ENCODE measurements at places on chromosomes 5 and 9.
A peak's percentile ranks its signal among the peaks of the same experiment; 100 is the strongest.

DNA sequence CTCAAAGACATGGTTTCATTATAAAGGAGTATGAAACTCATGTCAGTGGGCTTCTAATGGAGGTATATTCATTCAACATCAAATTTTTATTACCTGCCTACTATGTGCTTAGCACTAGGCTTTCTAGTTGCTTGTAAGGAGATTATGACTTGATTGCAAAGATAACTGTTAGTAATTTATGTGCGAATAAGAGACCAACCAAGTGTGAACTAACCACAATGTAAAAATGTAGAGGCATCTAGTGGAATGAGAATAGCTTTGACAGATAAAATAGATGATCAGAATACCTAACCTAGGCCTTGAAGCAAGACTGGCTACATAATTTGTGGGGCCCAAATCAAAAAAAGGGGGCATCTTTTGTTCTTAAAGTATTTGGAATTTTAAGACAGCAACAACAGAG, 13.0 kb upstream of the PPP2R2B start:
- no peak for DNase-seq

GRCh38 chr5:123987956-123988355, 476.0 kb downstream of the CSNK1G3 start:
- DNase-seq, result no peak

GRCh38 chr5:137090721-137091120, 408.4 kb downstream of the SPOCK1 start:
- DNase-seq, result no peak

GRCh38 chr5:91381239-91381773, 1.8 kb downstream of the ARRDC3 start:
- no peak for DNase-seq

GRCh38 chr5:82164176-82164976, 113.8 kb downstream of the RPS23 start:
- peak; percentile 88 for DNase-seq

GRCh38 chr9:85202596-85202995, 533.1 kb downstream of the NTRK2 start:
- no peak for DNase-seq

- no peak for DNase-seq
Measured at GRCh38 chr5:78003919-78004318, 227.8 kb upstream of the TBCA start.

GRCh38 chr5:179124273-179124852, 64.2 kb downstream of the ZNF354C start:
- DNase-seq, result no peak

DNA sequence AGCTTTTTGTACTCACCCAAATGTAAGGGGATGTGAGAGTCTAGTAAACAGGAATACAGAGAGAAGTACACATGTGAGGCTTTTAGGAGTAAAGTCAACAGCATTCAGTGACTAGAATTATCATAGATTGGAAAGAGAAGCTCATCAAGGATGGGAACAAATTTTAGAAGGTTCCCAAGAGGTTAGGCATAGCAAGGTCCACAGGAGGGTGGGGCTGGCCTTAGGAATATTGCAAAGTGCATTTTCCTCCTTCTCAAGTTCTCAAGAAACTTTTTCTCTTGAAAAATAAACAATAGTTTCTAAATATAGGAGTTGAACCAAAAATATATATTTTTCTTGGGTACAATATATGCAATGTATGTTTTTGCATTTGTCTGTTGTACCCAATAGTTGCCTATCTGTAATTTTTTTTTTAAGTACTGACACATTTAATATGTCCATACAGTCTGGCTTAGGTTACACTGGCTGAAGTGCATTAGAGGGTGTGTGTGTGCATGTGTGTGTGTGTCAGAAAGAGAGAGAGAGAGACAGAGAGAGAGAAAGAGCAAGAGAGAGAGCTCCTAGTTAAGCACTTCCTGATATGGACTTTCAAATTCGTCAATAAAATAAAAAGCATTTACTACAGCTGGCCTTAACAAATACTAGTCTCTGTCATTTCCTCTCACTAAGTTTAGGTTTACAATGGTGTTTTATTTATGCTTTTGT, 62.2 kb downstream of the SNX18 start:
- no peak for DNase-seq

DNA sequence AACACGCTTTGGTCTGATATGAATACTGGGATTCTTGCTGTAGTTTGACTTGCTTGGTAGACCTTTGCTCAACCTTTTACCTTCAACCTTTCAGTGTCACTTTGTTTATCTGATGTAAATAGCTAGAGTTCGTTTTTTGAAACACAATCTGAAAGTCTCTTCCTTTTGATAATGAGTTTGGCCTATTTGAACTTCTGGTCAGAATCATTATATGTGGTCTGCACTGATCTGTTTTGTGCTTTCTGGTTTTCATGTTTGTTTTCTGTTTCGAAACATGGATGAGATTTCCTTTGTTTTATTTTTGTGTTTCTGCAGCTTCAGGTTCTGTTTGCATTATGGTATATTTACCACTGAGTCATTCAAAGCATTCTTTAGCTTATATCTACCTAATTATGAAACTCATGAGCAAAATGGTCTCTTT, 217.5 kb downstream of the GABBR2 start:
- no peak for DNase-seq

GRCh38 chr5:93192683-93193082, 388.3 kb downstream of the NR2F1-AS1 start:
- DNase-seq, result no peak

- no peak for DNase-seq
Measured at GRCh38 chr5:163696579-163696887, 191.1 kb downstream of the MAT2B start.

GRCh38 chr5:73376618-73377170, 71.9 kb downstream of the FOXD1 start:
- DNase-seq, result peak; percentile 28

GRCh38 chr9:117552811-117553210, 138.0 kb upstream of the ASTN2 start:
- DNase-seq, result no peak

DNA sequence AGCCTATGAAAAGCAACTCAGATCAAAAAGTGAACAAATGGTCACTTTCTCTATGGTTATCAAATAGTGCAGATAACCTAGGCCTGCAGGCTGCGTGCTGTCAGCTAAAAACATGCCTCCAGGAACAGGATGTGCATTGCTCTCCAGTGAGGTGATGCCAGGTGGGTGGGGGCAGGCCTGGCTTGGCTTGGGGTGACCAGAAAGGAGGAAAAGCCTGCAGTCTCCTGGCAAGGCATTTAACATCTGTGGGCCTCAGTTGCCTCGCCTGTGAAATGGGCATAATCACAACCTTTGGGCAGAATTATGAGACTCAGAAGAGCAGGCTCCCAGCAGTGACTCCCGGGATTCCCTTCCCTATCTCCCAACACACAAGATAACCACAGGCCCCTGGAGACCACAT, 135.9 kb downstream of the COL23A1 start:
- DNase-seq, result no peak

GRCh38 chr5:156836846-156837245, 13.2 kb upstream of the PPP1R2B start:
- no peak for DNase-seq

DNA sequence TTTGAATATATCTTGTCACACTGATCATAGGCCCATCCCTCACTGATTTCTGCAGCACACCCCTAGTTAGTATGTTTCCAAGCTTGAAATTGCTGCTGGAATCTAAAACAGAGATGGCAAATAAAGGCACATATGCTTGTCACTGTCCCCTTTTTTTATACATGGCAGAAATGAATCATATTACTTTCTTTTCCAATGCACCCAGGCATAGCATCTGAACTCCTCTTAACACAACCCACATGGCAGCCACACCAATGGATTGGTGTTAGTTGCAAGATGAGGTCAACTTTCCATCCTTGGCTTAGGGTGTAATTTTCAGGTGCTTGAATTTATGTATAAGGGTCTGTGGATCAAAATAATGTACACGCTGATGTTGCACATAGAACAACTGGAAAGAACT, 473.8 kb upstream of the ZNF608 start:
- DNase-seq, result no peak

DNA sequence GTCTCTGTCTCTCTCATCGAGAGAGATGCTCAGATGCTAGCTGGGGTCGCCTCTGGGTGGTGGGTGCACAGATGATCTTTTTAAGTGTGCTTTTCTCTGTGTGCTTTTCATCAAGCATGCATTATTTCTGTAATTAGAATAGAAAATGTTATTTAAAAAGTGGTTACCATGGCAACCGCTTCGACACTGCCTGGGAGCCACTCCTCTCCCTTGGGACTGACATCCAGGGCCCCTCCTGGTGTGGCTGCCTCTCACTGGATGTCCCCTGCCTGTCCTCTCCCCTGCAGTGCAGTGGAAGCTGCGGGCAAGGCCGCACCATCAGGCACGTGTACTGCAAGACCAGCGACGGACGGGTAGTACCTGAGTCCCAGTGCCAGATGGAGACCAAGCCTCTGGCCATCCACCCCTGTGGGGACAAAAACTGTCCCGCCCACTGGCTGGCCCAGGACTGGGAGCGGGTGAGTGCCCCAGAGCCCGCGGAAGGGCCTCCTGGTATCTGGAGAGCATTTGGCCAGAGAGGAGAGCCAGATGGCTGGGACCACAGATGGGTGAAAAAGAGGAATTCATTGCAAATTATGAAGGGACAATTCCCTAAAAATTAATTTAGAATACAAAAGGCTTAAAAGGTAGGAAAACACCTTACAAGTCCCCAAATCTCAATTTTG, 34.7 kb downstream of the ADAMTSL2 start:
- DNase-seq, result no peak

- DNase-seq, result no peak
Measured at GRCh38 chr9:91716815-91717214, 233.2 kb downstream of the ROR2 start.

DNA sequence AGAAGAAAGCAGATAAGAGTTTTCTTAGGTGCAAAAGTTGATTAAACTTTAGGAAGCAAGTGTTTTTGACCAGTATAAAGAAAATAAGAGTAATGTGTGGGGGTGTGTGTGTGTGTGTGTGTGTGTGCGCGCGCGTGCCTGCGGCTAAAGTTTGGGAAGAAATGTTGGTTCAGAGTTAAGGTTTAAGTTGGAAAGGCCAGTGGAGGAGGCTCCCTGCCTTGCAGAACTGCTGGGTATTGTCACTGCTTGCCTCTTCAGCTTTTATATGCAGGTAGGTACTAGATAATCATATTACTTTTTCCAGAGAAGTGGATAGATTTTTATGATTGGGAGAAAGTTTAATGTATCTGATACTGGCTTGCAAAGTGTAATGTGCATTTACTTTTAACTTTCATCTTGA, 2.0 kb downstream of the PIK3R1 start:
- no peak for DNase-seq

DNA sequence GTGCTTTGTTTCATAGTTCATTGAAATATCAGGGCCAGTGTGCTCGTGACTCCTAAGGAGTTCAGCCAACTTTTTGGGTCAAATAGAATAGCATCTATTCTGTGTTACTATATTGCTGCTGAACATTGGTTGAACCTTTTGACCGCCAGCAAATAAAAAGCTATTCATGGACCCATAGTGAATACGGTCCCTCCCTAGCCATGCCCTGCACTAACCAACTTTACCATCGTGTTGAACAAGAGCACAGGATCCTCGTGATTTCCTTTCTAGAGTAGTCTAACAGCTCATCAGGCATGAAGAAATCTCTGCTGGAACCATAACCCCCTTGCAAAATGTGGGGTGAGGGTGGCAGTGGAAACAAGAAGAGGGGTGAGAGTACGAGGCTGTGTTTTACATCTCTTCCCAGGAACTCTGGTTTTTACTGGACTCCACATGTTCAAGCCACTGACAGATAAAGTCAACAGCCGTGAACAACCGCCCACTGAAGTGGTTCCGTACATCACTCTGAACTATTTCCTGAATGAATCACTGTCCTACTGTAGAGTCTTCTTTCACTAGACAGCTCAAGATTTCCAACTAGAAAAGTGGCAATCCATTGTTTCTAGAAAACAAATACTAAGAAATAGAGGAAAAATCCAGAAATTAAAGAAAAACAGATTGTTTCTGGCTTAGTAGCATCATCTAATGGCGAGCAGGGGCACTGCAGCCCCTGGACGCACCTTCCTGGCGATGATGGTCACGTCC, 70.1 kb upstream of the SPATA31E1 start:
- peak; percentile 35 for DNase-seq

GRCh38 chr5:150632305-150633160, 7.9 kb upstream of the SYNPO start:
- DNase-seq, result no peak

DNA sequence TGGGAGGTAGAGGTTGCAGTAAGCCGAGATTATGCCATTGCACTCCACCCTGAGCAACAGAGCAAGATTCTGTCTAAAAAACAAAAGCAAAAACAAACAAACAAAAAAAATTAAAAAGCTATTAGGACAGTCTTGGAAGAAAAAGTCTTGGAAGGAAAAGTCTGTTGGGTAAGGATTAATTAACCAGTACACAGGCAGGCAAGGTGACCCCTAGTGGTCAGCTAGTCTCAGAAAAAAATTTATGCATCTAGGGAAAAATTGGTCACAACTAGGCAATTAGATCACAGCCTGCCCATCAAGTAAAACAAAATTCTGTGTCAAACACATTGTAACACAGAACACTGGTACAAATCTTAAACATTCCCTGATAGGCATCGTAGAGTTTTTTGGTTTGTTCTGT, 6.7 kb upstream of the ANKRD18B start:
- peak; percentile 57 for DNase-seq

GRCh38 chr5:113039229-113039933, 62.8 kb downstream of the DCP2 start:
- no peak for DNase-seq

GRCh38 chr9:113261917-113262671, 13.3 kb downstream of the CDC26 start:
- peak; percentile 35 for DNase-seq

- DNase-seq, result no peak
Measured at GRCh38 chr5:179409806-179410205, 64.5 kb upstream of the ADAMTS2 start.

DNA sequence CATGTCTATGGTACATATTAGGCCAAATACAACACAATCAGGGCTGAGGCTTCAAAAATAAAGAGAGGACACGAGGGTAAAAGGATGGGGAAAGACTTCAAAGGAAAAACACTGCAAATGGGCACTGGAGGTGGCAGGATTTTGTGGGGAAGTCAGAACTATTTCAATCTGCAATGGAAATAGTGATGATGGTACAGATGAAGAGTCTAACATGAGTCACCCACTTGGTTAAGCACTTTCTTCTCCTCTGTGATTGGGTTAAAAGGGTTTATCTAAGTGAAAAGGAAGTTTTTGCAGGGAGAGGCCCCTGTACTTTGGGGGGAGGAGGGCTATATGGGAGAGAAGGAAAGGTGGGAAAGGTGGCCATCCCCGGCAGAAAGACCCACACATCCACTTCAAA, 4.5 kb upstream of the SH3GL2 start:
- no peak for DNase-seq

- no peak for DNase-seq
Measured at GRCh38 chr9:34218446-34218845, 39.6 kb downstream of the UBAP1 start.

DNA sequence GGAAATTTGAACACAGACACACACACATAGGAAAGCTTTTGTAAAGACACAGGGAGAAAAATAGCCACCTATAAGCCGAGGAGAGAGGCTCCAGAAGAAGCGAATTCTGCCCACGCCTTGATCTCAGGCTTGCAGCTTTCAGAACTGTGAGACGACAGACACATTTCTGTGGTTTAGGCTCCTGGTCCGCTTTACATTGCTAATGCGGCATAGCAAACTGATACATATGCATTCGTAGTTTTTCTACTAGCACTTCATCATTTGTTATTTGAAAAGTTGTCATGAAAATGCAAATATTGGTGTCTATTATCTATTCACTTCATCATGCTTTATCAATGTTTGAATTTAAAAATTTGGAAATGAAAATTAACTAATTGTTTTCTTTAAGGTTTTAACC, 674.9 kb downstream of the SEMA5A start:
- no peak for DNase-seq

GRCh38 chr5:74502479-74502950, 138.0 kb downstream of the ENC1 start:
- DNase-seq, result no peak
